NCI-H446 (cell line): ENCODE measurements at places on chromosomes 2 and 18.

DNA sequence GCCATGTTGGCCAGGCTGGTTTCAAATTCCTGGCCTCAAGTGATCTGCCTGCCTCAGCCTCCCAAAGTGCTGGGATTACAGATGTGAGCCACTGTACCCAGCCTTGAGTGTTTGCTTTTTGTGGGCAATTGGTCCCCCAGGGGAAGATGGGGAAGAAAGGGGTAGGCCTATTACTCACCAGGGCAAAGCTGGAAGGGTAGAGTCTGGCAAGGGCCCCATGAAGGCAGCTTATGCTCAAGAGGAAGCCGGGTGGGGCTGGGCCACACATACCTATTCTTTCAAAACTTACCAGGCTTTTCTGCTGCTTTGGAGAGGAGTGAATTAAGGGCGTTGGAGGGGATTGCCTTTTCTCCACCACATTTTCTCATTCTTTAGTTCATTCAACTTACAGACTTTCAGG, 24.5 kb upstream of the CD28 start:
- DNase-seq: no peak

- DNase-seq: peak; percentile 21
Measured at GRCh38 chr2:38722271-38723061, 28.7 kb downstream of the SRSF7 start.

DNA sequence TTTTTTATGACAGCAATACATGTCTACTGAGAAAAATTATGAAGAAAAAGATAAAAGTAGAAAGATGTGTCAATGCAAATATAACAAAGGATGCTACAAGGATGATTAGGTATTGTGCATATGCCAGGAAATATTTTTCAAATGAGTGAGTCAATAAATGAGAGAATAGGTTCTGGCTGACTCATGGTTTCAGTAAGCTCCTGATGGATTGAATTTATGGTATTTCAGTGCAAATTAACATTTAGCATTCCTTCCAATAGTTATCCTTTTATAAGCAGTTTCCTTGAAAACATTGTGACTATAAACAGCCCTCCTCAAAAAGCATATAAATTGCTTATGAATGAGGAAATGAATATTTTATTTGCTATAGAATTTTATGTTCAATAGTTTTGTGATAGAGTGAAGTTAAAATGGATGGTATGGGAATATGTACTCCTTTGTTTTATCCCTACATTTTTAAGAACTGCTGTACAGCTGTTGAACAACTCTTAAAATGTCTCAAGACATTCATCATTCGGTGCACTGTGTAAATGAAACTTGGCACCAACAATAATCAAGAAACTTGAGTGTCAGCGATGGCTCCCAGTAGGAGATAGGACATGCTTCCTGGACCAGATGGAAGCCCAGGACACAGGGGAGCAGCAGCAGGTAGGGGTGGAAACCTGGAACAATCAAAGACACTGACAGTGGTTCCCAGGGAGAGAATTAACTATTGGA, 144.7 kb downstream of the PMAIP1 start:
- no peak for DNase-seq

DNA sequence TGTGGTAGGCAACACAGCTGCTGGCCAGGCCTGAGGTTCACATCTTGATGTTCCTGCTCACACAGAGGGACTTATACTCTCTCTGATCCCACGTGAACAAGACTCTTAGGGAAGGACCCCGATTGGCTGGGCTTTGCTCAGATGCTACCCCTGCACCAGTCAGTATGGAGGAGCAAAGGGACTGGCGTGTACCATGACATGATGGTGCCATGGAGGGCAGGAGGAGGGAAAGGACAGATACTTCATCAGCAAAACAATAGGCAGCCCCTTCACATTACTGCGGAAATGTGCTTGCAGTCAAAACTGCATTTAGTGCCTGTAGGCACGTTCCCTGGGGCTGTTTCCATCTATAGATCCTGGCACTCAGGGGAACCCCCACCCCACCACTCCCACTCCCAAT, 42.7 kb downstream of the ZFP36L2 start:
- DNase-seq: no peak

GRCh38 chr2:168424112-168424951, 31.7 kb upstream of the CERS6 start:
- no peak for DNase-seq

DNA sequence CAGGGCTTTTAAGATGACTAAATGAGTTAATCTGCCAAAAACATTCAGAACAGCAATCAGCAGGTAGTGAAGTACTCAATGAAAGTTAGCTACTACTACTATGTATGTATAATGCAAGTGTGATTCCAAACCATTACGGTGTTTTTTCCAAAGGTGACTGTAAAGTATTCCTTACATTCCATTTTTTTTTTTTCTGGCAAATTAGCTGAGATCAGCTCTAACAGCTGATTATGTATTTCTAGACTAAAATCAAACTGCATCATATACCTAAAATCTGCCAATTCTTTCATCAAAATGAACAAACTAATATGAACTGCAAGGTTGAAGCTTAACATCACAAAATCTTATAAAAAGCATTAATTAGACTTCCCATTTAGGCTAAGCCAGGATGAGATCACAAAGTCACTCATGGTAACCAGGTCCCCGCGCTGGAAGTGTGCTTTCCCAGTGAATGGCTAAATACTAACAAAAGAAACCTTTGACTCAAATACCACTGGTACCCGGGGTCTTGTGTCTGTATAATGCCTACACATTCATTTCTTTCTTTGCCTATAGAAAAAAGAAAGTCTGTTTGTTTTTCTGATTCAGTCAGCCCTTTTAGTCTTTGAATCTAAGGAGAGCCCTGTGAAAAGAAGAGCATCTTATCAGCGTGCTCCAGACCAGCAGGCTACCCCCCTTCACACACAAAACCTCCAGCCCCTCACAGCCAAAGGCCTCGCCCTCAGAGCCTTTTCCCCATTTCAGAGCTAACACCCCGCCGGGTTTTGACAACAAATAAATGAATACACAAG, 88.3 kb downstream of the RBMS1 start:
- no peak for DNase-seq

DNA sequence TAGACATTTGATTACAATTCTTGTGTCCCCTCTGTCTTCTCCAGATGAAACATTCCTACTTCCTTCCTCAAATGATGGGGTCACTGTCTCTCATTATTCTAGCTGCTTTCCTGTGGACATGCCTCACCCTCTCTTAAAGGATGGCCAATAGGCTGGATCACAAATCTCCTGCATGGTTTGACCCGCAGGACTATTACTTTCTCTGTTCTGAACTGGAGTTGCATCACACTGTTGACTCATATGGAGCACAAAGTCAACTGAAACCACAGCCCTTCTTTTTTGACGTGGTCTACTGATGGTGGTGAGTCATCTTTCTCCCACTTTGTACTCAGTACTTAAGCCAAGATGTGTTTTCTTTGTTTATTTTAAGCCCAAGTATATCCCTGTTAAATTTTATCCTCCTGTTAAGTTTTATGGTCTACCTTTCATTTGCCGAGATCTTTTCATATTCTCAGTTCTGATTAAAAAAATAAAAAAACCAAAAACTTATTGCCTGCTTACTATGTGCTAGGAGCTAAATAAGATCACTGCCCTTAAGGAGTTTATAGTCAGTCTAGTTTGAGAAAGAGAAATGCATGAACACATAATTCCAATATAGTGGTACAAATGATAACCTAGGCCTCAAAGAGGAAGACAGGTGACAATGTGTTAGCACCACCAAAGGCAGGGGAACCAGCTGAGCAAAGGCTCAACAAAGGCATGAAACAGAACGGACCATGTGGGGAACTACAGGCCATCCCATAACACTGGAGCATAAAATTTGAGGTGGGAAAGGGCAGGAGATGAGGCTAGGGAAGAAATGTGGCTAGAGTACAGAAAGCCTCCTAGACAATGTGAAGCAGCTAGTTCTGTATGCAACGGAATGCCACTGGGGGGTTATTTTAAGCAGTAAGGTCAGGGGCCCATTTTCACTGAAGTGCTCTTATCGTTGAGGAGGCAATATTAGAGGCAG, 67.6 kb upstream of the ZFP36L2 start:
- DNase-seq: no peak

DNA sequence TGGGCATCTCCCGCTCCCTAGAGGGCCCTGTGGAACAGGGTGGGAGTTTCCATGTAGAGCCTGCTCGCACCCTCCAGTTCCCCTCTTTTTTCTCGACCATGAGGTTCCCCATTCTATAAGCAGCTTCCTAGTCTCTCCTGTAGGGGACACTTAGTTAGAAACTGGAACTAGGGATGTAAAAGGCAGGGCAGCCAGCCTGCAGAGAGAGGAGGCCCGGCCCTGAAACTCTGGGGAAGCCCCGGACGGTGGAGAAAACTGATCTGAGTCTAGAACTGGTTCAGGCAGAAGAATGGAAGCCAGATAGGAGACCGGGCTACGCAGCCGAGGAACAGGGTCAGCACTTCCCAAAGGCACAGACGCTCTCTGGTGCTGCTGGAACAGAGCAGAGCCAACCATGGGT, 51.6 kb upstream of the ATG16L1 start:
- no peak for DNase-seq

GRCh38 chr2:11891028-11891427, 144.6 kb downstream of the LPIN1 start:
- no peak for DNase-seq

- DNase-seq: peak; percentile 78
Measured at GRCh38 chr2:107376909-107377308, 449.8 kb upstream of the RGPD4 start.

GRCh38 chr2:189049709-189050164, 75.6 kb downstream of the COL3A1 start:
- no peak for DNase-seq

DNA sequence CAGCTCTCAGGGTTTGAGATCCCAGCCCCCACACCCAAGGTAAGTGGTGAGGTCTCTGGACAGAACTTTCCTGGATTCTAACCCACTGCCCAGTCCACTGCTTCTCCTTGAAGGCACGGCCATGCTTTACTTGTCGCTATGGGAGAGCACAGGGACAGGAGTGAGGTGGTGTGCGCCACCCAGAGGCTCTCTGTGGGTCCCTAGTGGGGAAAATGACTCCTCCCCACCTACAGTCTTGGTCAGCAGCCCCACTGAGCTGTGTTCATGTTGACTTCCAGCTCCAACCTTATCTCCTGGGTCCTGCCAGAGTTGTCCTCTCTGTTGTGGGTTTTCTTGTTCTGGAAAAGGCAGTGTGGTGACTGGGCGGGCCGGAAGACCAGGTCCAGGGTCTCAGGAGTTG, 11.1 kb downstream of the TET3 start:
- DNase-seq: no peak

GRCh38 chr2:145015561-145015960, 495.6 kb upstream of the ZEB2 start:
- no peak for DNase-seq

- no peak for DNase-seq
Measured at GRCh38 chr2:175175896-175176295, 5.6 kb downstream of the ATP5MC3 start.

- no peak for DNase-seq
Measured at GRCh38 chr2:102399499-102400141, 23.3 kb upstream of the IL18RAP start.

- no peak for DNase-seq
Measured at GRCh38 chr2:114192362-114192761, 250.1 kb upstream of the DPP10 start.

- peak; percentile 25 for DNase-seq
Measured at GRCh38 chr2:75896779-75897366, 186.2 kb upstream of the GCFC2 start.

DNA sequence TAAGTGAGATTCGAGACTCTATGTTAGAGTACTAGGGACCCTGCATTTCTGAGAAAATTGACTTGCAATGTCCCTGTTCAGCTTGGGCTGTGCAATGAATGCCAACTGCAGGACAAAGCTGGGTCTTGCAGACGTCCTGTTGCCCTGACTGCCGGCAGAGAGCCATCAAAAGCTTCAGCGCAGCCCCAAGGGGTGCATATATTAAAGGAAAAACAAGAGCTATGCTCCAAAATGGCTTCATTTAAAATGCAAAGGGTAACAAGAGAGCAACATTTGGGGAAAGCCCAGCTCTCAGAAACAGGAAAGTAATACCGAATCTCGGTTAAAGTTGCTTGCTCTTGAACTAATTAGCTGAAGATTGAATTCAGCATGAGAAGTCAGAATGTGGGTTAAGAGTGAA, 110.9 kb upstream of the PNPT1 start:
- DNase-seq: no peak

DNA sequence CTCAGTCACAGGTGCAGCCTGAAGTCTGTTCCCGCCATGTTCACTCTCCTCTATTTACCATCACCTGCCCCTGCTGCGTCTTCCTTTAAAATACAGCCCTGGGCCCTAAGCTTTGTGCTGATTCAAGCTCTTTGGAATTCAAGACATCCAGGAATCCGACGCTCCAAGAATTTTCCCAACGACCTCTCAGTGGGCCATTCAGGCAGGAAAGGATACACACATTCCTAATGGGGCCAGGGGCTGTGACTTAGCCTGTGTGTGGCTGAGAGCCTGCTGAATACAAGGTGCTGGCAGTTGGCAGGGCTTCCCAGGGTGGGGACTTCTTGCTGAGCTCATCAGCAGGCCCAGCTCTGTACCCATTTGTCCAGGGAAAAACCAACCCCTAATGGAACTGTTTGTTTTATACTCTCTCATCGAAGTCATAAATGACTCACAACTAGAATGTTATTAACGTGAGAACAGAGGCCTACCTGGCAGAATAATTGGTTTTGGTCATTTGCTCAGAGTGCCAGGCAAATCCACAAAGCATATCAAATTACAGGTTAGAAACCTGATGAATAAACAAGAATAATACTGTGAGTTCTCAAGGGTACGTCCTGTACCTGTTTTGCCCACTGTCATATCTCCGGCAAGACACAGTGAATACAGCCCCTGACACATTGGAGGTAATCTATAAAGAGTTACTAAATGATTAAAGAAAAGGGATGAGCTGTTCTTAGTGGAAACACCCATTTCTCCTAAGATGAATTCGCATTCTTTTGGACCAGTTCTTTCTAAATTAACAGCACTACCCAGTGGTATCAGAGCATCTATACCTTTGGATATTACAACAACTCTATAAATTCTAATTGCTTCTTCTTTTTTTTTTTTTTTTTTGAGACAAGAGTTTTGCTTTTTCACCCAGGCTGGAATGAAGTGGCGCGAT, 12.6 kb upstream of the KCMF1 start:
- no peak for DNase-seq

- no peak for DNase-seq
Measured at GRCh38 chr18:5543773-5544389, at the start of gene EPB41L3. EPB41L3 (minus strand) TSS chr18:5543997; CDS start chr18:5489183, 54,814 bp downstream.

- DNase-seq: no peak
Measured at GRCh38 chr2:109091526-109091925, 37.5 kb upstream of the SH3RF3 start.

- DNase-seq: no peak
Measured at GRCh38 chr2:238139196-238140039, 950 bp downstream of the KLHL30 start.

- DNase-seq: no peak
Measured at GRCh38 chr2:85087541-85087940, 45.7 kb upstream of the TCF7L1 start.

DNA sequence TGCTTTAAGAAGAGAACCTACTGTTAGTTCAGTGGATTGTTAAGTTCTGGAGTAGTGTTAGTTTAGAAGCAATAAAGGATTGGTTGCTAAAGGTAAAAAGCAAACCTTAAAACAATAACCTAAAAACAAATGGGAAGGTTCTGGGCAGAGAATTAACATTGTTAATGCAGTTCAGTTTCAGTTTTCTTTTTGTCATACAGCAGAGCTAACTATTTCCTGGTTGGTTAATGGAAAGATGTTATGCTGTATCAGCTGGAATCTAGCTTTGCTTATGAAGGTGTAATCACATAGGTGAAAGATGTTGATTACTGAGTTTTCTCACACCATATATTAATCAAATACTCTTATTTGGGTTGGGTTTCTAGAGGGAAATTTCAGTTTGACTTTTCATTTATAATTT, 23.8 kb downstream of the SMAD4 start:
- no peak for DNase-seq

GRCh38 chr2:130389783-130390182, 33.9 kb downstream of the PTPN18 start:
- no peak for DNase-seq

- DNase-seq: no peak
Measured at GRCh38 chr2:177796654-177797415, 275.7 kb downstream of the PDE11A start.
